ENCODE measurements at places on chromosomes 5 and 9.

DNA sequence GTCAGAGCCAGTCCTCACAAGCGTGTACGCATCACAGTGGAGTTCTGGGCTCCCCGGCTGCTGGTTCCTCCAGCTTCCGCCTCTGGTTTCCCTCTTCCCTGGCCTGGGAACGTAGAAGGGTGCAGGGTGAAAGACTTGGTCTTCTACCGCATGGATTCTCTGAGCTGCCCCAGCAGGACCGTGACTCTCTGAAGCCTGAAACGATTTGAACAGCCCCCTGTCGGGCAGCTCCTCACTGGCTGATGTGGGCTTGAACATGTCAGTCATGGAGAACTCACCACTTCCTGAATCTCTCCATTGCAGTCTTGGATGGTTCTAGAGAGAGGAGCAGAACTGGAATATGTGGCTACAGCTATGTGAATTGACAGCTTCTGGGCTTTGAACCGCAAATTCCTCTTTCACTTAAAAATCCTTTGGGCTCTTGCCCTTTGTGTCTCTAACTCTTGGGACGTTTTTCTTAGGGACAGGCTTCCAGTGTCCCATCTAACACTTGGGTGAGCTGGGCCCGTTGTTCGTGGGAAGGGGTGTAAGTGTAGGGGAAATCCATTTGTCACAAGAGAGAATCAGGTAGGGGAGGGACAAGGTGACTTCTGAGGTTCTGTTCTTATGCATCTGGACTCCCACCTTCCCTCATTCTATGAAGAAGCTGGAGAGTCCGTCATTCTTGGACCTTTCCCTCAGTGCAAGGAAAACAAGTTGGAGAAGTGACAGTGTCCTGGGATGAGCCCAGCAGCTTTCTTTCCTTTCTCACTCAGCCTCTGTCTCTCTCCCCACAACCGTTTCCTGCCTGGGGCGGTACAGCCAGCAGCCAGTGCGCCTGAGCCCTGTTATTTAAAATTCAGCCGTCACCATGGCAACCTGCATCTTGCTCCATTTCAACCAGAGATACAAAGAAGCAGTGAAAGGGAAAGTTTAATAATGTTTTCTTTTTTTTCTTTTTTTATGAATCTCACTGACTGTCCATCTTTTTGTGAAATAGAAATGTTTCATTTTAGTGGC is 84.7 kb downstream of the PTTG1 start:
- peak; percentile 76 for DNase-seq

- DNase-seq = no peak
These were observed 27.5 kb downstream of the ZNF474 start for GRCh38 chr5:122156724-122157325.

DNA sequence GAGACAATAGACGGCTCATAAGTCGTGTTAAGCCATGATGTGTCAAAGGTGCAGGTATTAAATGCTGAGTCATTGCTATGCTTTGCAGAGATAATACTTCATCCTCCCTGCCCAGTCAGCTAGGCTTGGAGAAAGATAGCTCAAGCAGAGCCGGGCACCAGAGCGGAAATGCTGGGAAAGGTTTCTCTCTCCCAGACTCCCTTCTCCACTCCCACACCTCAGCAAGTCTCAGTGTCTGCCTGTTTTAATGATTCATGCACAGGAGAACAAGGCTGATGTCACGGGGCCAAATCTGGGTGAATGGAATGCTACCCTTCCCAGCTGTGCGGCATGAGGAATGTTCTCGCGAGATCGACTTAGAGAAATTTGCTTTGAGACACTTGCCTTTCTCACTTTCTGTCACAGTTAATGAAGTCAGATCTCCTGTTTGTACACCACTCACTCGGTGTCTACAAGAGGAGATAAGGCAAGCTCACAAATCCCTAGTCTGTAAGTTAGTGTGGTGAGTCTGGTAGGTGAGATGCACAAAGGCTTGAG is 204.4 kb downstream of the EFNA5 start:
- no peak for DNase-seq

GRCh38 chr5:172904643-172905345 is 54.4 kb upstream of the RPL26L1 start:
- DNase-seq = no peak

DNA sequence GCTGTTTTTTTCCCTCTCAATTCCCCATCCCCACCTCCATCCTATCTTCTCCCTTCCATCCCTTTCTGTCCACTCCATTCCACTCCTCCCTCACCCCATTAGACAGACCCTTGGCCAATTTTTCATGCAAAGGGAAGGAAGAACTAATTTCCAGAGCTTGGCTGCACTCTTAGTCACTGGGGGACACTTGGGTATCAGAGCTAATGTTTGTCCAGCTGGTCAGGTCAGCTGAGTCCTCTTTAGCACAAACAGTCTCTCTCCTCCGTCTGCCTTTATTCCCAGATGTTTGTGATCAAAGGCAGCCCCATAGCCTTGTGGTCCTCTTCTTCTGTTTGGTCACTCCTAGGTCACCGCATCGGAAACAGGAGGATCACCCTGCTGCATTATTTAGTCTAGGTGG is 148.5 kb downstream of the NMUR2 start:
- DNase-seq = no peak

DNA sequence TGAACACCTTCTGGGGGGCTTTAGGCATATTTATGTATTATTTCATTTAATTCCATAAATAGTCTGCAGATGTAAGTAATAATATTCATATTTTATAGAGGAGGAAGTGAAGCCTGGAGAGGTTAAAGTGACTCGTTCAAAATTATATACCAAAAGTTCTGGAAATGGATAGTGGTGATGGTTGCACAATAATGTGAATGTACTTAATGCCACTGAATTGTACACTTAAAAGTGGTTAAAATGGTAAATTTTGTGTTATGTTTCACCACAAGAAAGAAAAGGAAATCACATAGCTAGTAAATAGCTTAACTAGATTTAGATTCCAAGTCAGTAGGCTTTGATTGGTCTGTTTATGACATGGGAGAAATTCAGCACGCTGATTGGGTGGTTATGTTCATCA is 13.0 kb upstream of the TMEFF1 start:
- no peak for DNase-seq

- no peak for DNase-seq
These were observed 16.4 kb downstream of the FBXW2 start for GRCh38 chr9:120776788-120777187.

- no peak for DNase-seq
These were observed 37.7 kb upstream of the CKMT2 start for GRCh38 chr5:81195335-81195929.

DNA sequence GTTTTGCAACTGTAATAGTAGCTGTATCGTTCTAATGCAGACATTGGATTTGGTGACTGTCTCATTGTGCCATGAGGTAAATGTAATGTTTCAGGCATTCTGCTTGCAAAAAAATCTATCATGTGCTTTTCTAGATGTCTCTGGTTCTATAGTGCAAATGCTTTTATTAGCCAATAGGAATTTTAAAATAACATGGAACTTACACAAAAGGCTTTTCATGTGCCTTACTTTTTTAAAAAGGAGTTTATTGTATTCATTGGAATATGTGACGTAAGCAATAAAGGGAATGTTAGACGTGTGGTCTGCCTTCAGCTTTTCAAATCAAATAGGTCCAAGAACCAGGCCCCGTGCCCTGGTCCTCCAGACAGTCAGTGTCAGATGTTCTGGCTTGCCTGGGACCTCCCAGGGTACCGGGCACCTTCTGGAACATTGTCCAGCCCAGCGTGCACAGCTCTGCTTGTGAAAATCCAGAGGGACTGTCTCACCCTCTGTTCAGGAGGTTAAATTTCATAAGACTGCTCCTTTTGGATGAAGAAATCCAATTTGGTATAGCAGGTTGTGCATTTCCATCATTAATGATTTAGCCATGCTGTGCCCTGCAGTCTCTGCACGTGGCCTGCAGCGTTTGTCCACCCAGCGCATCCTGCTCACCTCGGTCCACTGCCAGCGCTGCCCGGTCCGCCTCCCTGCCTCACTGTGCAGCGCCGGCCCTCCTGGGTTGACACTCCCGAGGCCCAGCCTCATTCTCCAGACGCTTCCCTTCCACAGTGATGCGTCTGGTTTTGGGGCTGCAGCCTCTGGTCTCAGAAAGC is 6.6 kb upstream of the AHRR start:
- DNase-seq = no peak

GRCh38 chr5:153402550-153402949 is 87.9 kb upstream of the GRIA1 start:
- no peak for DNase-seq

- no peak for DNase-seq
These were observed 217.5 kb upstream of the TNC start for GRCh38 chr9:115335439-115335838.

GRCh38 chr5:91151947-91152346 is 231.2 kb downstream of the ARRDC3 start:
- DNase-seq = no peak

DNA sequence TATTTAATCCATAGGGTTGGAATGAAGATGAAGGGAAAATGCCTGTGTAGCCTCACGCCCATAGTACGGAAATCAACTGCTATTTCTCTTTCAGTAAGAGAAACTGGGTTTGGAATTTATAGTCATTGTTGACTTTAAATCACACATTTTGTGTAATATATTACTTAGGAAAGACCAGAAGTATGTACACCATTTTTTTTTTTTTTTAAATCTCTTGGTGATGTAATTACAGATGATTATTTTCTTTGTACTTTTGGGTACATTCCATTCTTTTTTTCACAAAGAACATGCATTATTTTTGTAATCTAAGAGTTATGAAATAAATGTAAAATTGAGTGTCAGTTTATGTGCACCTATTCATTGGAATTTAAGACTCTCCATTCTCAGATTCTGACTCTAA is 45.7 kb downstream of the POC5 start:
- no peak for DNase-seq

- DNase-seq = no peak
These were observed 10.8 kb downstream of the CDC37L1 start for GRCh38 chr9:4690144-4690543.

DNA sequence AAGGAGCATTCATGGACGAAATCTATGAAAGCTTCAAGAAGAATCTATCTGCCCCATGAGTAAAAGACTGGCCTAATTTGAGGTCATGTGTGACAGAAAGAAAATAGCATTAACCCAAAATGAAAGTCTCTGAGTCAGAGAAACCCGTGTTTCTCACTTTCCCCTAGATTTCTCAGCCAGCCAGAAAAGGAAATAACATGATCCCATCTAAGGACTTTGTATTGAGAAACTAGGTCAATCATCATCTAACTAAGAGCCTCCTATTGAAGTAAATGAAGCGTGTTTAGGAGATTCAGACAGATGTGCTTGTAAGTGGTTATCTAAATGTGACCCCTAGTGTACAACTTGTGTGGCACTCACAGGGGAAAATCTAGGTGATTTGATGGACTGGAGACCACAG is 77.3 kb upstream of the ZNF366 start:
- DNase-seq = no peak

- no peak for DNase-seq
These were observed 28.5 kb upstream of the GOLGA1 start for GRCh38 chr9:124969401-124969800.
